ENCODE measurements at places on chromosomes 7 and 10.

- no peak for DNase-seq
These were observed 155.6 kb upstream of the FAM13C start for GRCh38 chr10:59517996-59518395.

- DNase-seq, result no peak
These were observed 294.9 kb downstream of the GLRX3 start for GRCh38 chr10:130430852-130431704.

- DNase-seq, result no peak
These were observed 104.6 kb downstream of the MBL2 start for GRCh38 chr10:52668024-52668423.

GRCh38 chr10:3948843-3949242, 163.8 kb upstream of the KLF6 start:
- DNase-seq, result no peak

- no peak for DNase-seq
These were observed 4.6 kb downstream of the SH2B2 start for GRCh38 chr7:102291056-102291915.

DNA sequence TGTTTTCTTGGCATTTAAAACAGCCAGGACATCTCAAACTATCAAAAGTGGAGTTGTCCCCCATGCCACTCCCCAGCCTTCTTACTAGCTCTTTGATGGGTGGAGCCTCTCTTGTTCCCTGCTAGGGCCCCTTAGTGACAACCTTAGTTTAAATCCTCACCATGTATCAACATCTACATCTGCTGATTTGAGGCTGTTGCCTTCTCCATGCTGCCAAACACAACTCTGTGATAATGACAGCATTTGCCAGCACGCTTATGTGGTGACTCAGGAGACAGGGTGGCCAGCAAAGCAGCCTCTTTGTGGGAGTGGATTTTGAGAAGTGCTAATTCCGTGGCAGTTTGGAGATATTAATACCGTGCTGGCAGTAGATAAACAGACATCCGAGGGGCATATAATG, 145.4 kb downstream of the LRRC4 start:
- no peak for DNase-seq

GRCh38 chr10:17147884-17148489, 18.4 kb upstream of the CUBN start:
- DNase-seq, result no peak

DNA sequence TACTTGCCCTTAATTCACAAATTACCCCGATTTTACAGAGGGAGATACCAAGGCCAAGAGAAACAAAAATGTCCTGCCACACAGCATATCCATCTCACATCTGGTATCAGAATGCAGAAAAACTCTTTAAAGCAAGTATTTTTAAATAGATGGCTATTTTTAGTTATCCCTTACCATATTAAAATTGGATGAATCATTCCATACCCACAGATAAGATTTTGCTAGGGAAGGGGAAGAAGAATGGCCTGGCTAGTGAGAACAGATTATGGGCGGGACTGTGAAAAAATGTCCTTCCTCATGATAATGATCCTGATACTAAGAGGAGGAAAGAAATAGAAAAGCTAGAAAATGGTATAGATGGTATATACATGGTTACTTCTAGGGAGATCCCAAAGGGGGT, 80.6 kb upstream of the GATAD1 start:
- no peak for DNase-seq

- DNase-seq, result no peak
These were observed 160.7 kb downstream of the MALRD1 start for GRCh38 chr10:19209319-19209718.

DNA sequence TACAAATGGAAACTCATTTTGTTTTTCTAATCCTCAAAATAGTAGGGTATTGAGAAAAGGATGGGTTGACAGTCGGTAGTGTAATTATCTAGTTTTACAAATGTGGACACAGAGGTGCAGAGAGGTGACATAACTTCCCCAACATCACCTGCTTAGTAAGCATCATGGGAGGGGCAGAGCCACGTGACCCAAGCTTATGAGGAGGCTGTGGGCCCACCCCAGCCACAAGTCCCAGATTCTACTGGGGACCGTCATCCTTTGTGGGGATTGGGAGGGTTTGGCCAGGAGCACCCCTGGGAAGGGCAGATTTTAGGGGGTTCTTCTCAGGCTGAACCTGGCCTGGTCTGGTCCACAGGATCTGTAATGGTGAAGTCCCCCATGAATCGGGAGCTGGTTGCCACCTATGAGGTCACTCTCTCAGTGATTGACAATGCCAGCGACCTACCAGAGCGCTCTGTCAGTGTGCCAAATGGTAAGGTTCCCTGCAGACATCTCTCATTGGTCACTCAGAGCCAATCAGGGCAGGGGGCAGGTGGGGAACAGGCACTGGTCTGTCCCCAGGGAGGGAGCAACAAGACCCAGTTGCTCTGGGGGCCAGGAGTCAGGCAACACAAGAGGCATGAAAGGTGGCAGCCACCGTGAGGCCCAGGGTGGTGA, 23.6 kb upstream of the VSIR start:
- DNase-seq, result no peak

DNA sequence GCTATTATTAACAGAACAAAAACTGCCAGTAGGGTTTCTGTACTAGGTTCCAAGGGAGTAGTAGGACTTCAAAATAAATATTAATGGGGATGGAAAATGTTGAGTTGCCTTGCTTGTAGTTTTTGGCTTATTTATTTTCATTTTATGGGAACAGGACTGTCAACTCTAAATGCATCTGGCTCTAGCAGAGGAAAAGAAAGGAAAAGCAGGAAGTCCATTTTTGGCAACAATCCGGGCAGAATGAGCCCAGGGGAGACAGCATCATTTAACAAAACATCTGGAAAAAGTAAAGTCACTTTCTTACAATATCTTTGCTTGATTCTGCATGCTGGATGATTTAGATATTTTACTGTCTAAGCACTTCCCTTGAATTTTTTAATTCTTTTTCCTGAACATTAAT, 69.4 kb downstream of the NOC3L start:
- no peak for DNase-seq

GRCh38 chr7:135670179-135670578, 7.9 kb downstream of the STMP1 start:
- no peak for DNase-seq

GRCh38 chr10:8133146-8133545, 78.7 kb downstream of the GATA3 start:
- DNase-seq, result no peak

DNA sequence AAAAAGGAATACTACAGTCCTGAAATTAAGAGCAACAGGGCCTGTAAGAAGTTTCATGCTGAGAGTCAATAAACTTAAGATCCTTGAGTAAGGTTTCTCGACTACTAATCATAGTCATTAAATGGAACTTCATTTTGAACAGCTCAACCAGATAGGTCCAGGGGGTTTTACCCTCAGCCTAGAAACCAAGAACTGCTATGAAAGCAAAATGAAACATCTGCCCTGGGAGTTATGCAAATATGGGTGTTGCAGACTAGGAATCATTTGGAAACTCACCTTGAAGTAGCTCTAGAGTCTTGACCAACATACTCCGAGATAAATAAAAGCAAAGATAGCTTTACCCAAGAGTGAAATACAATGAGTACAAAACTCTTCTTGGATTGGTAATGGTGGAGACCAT, 128.0 kb downstream of the HGF start:
- DNase-seq, result no peak

- peak; percentile 35 for DNase-seq
These were observed 102.2 kb downstream of the RBM20 start for GRCh38 chr10:110746254-110746826.

DNA sequence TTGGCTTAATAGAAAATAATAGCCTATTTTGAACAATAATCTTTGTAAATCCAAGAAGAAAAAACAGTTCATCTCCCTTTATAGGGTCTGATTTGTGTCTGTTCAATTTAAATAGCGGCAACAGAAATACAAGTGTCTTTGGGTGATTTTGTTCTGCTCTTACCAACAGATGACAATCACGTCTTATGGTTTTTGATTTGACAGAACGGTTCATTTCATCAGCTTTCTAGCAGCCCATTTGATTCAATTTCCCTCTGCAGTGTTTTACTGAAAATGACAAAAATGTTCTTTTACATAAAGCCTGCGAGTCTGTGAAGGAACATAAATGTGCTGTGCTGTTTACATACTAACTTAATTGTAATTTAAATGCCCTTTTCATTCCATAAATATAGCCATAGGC, 180.5 kb downstream of the MGMT start:
- no peak for DNase-seq

DNA sequence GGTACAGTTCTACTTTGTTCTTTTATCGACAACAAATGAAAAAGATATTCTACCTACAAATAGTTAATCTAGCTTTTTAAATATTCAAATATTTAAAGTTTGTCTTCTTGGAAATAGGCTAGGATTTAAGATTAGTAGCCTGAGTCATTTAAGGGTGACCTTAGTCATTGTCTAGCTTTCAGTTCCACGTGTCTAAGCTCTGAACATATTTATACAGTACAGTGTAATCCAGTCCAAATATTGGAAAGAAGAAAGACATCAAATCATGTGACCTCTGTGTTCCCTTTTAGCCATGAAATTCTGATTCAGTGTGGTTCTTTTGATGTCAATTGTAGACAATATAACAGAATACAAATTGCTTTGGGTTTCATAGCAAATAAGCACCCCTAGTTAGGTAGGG, 121.1 kb downstream of the MALRD1 start:
- DNase-seq, result no peak

GRCh38 chr10:122051609-122052385, 62.8 kb downstream of the TACC2 start:
- no peak for DNase-seq

DNA sequence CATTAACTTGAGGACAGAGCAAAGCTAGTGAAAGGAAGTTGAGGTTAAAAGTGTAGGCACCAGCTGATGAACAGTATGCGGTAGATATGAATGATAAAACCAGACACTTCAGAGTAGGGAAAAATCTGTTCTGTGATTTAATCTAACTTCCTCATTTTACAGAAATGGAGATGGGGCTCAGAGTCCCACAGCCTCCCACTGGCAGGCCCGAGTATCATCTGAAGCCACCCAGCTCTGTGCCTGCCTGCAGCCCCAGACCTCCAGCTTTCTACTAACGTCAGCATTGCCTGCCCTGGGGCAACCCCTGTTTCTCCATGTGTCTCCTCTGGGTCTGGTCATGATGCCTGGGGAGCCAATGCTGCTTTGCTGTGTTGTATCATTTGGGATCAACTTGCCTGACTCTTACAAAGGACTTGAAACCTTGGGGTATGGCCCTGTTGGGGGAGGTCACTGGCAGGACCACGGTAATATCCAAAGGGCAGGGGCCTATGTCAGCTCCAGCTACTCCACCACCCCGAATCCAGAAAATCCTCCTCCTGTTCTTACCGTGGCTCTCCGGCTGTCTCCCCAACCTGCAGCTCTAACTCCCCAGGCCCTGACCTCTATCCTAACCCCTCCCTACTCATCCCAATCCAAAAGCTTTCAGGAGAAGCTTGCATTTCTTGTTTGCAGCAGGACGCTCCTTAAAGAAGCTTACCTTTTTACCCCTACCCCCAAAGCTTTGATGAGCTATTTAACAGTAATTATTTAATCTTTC, 56.2 kb upstream of the NPY start:
- no peak for DNase-seq

GRCh38 chr7:13911909-13912308, 77.6 kb downstream of the ETV1 start:
- no peak for DNase-seq

DNA sequence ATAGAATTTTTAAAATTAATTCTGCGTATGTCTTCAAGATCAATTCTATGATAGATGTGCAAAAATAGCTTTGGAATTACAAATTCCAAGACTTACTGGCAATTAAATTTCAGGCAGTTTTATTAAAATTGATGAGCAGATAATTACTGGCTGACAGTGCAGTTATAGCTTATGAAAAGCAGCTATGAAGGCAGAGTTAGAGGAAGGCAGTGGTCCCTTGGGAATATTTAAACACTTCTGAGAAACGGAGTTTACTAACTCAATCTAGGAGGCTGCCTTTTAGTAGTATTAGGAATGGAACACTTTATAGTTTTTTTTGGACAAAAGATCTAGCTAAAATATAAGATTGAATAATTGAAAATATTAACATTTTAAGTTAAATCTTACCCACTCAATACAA, 70.8 kb downstream of the CFTR start:
- DNase-seq, result no peak

DNA sequence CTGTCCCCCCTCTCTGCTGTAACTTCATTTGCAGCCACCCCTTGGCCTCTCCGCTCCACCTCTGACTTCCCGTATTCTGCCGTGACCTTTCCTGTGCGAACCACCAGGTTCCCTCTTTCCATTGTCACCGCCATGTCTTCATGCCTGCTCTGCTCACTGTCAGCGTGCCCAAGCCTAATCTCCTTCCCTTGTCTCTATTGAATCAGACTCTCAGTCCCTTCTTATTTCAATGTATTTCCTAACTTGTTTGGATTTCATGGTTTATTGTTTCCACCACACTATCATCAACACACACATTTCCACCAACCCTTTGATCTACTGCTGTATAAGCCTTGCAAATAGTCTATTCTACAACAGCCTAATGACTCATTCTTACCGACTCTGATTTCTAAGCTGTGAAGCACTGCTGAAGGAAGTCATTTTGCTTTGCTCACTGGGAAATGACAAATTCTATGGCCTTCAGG, 30.0 kb upstream of the INHBA start:
- DNase-seq, result no peak

GRCh38 chr7:94314413-94315410, 80.0 kb upstream of the COL1A2 start:
- DNase-seq, result no peak

GRCh38 chr7:102044984-102045673, 227.7 kb downstream of the CUX1 start:
- DNase-seq, result no peak

GRCh38 chr7:75611557-75612178, 119.5 kb downstream of the SPDYE5 start:
- DNase-seq, result peak; percentile 88

DNA sequence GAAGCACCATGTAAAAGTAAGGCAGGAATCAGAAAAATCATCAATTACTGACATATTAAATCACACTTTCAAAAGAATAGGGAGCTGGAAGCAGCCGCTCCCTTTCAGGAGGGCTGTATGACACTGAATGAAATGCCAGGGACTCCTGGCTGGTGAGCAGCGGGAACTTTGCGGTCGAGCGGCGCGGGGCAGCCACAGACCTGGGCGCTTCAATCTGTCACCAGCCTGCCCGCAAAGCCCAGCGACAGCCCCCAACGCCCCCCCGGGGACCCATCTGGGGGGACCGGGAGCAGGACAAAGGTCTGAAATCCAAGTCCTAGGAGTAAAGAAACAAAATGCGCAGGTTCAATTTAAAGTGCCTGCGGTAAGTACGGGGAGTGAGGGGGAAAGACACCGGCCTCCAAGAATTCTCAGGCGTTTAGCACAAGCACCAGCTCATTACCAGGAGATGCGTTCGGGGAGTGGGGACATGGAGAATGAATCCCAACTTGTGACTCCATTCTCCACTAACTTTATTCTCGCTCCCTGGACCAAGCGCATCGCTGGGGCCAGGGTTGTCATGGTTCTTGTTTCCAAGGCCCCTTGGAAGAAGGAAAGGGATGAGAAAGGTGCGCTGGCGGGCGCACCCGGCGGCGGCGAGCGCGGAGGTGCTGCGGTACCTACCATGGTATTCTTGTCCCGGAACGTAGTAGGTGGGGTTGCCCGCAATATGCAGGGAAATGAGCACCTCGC, 824 bp downstream of the RELN start:
- no peak for DNase-seq

GRCh38 chr7:37092548-37092947, 356.1 kb downstream of the ELMO1 start:
- no peak for DNase-seq

- no peak for DNase-seq
These were observed 781.1 kb downstream of the INHBA start for GRCh38 chr7:40921589-40922315.

- no peak for DNase-seq
These were observed 168.9 kb downstream of the NRF1 start for GRCh38 chr7:129780257-129780973.

- no peak for DNase-seq
These were observed 27.4 kb downstream of the ASZ1 start for GRCh38 chr7:117399820-117400422.

All from nucleus accumbens (tissue), 56 donors.